ENCODE measurements at places on chromosomes 6 and 20.

DNA sequence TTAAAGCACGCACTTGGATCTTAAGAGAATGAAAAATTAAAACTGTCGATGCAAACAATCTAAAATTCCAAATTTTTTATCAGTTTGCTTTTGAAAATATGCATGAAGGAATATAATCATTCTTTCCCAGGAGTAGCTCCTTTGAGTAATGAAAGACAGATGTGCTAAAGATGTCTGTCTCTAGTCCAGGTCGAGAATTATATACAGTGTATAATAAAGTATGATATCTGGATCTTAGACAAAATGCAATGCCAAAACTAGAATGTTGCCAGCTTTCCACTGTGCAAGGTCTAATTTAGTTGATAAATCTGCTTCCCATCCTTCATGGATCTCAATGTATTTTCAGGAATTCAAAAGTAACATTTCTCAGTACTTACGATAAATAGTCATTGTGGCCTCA is 65.1 kb upstream of the ADGRG6 start:
- no peak for DNase-seq

GRCh38 chr20:33147299-33147698 is 20.7 kb upstream of the BPIFA2 start:
- DNase-seq: no peak

DNA sequence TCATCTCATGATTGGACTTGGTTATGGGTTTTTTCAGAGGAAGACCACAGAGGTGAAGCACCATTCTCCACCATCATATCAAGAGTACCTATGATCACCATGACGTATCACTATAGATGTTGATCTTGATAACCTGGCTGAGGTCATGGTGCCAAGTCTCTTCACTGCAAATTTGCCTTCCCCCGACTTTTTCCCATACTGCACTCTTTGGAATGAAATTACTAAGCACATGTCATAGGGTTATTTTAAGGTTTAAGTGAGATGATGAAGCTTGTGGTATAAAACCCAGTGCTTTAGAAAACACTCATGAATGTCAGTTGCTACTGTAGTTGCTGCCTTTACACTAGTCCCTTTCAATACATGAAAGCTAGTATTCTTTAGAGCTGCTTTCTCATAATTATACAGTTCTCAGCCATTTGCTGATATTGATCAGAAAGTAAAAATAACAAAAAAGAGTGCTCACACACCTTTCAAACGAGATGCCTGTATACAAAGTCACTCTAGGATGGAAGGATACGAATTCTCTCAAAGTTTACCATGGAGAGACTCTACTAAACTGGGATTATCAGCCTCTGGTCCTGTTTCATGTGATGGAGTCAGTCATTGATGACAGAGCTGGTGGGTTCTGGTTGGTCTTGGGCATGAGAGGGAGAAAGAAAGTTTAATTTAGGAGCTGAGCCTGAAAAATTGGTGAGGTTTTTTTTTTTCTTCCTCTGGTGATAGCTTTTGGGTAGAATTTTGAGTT is 228.1 kb downstream of the PRL start:
- no peak for DNase-seq

- no peak for DNase-seq
These were observed 54.8 kb downstream of the CTCFL start for GRCh38 chr20:57470212-57470522.

DNA sequence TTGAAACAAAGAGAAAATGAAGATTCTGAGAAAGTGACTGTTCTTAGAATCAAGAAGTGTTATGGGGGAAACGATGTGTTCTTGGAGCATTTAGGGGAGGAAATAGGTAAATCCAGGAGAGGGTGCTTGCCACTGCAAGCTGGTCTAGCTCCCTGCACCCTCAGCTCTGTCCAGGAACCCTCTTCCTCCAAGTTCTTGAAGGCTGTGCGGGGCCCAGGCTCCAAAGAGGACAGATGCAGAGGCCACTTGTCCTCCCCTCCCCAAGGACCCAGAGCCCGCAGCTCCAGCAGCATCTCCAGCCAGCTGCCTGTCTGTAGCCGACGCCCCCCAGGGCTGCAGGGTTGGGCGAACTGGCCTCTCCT is 87.9 kb downstream of the CDC5L start:
- no peak for DNase-seq

GRCh38 chr6:162184465-162184864 is 543.1 kb downstream of the PRKN start:
- DNase-seq: no peak

DNA sequence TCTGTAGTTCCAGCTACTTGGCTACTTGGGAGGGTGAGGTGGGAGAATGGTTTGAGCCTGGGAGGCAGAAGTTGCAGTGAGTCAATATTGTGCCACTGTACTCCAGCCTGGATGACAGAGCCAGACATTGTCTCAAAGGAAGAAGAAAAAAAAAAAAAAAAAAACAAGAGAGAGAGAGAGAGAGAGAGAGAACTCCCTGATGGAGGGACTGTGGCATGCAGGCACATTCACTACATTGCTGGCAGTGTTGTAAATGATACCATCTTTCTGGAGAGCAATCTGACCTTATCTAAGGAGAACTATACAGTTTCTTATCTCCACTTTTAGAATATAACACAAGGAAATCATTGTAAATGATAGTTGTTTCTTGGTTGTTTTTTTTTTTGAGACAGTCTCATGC is 85.1 kb downstream of the MDN1 start:
- DNase-seq: no peak

- DNase-seq: no peak
These were observed 15.2 kb downstream of the NPEPL1 start for GRCh38 chr20:58707770-58708169.

GRCh38 chr6:46510651-46511050 is 19.4 kb upstream of the RCAN2 start:
- peak; percentile 24 for DNase-seq
